ENCODE measurements at places on chromosomes 16 and 17.
A peak's percentile ranks its signal among the peaks of the same experiment; 100 is the strongest.

- DNase-seq: no peak
These were observed 2.3 kb downstream of the CCL11 start for GRCh38 chr17:34287875-34288274.

GRCh38 chr17:38587947-38588787, 17.6 kb downstream of the SRCIN1 start:
- no peak for DNase-seq

DNA sequence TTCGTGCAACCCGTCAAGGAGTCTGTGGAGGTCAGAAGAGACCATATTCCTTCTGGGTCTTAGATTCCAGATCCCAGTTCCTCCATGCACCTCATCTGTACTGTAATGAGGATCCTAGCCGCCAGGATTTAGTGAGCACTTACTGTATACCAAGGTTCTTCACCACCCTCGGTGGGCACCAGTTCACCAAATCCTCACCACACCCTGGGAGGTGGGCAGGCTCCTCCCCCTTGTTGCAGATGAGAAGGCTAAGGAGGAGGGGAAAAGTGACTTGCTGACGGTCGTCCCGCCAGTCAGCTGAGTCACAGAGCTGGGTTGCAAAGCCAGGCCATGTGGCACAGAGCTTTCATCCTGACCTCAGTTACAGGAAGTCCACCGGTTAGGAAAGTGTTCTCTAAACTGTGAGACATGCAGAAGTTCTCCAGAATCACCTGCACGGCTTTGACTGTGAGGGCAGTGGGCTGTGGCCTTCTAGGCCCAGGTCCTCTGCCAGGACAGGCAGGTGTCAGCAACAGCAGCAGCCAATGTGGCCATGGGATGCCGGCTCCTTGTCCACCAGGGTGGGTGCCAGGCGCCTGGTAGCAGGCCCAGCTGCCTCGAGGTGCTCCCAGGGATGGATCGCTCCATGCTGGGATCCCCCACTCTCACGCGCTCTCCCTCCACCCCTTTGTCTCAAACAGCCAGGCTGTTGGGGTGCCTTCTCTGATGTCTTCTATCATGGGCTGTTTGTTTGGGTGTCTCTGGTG, 240.3 kb upstream of the GSE1 start:
- DNase-seq: no peak

DNA sequence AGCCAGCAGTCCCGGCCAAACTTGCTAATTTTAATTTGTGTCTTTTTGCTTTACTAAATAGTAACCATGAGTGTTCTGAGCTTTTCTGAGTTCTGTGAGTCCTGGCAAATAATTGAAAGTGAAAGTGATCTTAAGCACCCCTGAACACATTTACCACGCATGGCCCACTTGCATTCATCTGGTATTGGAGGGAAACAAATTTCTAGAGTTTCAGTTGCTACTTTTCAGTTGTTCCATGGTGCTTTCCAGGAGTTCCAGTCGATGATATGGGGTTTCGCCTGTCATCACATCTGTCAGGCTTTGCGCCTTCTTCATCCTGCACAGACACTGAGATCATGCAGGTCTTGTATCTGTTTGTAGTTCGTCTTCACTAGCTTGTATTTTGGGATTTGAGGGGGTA, 44.1 kb downstream of the CRLF3 start:
- no peak for DNase-seq

DNA sequence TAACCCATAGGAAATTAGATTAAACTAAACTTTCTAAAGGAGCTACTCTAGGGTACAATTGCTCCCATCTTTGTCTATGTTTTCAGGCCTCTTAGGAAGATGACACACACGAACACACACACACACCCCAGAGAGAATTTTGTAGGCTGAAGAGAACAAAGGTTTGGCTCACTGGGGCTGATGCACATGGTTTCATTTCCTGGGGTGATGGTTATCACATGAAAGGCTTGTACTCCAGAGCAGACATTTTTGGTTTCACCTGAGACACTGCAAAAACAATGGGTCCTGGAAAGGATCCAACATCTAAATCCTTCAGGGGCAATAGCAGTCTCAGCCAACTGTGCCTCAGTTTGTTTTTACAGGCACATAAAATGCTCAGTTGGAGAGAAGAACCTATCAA, 62.8 kb downstream of the GRB7 start:
- peak; percentile 26 for DNase-seq

DNA sequence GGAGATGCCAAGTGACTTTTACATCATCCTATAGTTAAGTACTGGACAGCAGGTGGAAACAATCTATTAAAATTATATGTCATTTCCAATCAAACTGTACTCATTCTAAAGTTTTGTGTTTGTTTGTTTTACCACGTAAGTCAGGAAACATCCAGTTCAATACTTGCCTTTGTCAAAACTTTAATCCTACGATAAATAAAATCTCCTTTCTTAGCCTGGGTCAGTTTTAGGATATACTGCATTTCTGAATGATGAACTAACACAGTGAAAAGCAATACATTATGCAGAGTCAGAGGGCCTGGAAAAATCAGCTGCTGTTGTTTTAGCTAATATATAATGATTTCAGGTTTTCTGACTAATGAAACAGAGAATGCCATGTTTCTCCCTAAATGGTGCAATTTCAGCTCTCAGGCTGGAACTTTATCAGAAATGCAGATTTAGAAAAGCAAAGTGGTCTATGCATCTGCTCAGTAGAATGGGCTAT, 756.4 kb downstream of the CDH11 start:
- DNase-seq: no peak

DNA sequence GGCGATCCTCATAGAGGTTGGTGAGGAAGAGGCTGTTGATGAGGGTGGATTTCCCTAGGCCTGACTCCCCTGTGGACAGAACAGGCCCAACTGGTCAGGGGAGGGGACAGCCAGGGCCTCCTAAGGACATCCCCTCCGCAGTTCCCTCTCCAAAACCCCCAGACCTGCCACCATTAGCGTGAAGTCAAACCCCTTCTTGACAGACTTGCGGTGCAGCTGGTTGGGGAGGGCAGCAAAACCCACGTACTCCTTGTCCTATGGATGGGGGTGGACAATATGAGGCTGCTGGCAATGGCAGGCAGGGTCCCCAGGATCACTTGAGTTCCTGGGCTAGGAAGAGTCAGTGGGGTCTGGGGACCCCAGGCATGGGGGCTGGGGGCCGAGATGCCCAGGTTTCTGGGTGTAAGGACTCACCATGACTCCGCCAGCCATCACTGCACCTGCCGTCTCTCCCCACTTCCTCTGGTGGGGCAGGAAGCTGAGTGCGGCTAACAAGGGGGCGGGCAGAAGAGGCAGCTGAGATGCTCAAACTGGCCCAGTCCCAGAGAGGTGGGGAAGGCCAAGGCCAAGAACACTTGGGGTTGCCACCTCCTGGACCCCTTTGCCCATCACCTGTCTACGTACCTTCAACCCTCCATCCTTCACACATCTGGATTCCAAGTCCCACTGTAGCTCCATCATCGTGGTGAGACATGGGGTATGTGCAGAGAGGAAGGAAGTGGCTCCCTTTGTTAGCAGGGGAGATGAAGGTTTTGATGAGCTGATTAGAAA, at the start of gene SEPTIN1:
TSS of gene SEPTIN1 (minus strand) at position 451 of the 771 bp plus-strand sequence. CDS start at position 432, 19 bp downstream.
- DNase-seq: no peak

DNA sequence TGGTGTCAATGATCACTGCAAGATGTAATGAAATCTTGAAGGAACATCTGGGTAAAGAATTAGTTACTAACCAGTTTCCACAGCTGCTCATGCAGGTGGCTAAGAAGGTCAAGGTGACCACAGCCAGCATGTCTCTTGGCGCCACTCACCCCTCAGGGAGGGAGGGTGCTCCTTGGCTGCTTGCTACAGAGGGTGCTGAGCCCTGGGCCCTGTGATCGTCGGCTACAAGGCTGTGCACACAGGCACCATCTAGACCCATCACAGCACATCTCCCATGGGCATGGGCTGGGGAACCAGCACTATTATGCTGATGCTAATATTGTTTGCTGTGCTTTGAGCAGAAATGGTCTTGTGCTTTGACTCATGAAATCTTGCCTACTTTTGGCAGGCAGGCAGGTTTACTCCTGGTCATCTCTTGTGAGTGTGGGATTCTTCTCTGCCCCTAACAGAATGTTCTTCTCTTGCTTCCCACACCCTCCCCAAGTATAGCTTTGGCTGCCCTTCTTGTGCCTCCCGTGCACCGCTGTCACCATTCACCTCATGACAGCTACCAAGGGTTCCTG, 36.4 kb downstream of the TXNDC11 start:
- DNase-seq: no peak

DNA sequence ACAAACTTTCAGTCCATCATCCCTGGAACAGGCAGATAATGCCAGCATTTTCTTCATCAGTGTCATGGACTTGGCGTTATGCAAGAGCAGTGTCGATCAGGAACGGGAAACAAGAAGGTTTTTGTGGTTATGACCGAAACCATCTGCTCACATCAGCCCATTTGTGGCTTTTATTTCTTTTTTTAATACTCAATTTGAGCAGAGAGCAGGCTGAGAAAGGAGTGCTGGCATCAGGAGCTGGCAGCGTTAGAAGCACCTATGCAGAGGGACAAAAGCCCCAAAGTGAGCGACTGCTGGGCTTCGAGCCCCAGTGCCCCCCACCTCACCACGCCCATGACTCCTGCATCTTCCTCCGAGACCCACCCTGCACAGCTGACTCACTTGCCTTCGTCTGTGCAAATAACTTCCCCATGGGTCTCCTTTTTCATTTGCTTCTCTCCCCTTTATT, 16.2 kb upstream of the CD300E start:
- no peak for DNase-seq

DNA sequence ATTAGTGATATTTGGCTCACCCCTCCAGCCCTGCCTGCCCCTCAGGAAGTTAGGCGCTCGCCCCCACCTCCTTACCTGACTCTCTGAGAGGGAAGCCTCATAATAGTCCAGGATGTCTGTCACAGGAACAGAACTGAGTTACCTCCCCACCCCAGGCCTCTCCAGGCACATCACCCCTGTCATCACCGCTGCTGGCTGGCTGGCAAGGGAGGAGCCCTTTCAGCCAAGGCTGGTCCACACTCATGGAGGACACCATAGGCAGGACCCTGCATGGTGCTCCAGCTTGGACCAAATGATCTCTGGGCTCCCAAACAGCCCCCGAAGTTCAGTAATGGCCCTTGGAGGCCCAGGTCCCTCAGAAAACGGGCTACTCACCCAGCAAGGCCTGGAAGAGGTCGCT, 1.5 kb downstream of the DLG4 start:
- no peak for DNase-seq

DNA sequence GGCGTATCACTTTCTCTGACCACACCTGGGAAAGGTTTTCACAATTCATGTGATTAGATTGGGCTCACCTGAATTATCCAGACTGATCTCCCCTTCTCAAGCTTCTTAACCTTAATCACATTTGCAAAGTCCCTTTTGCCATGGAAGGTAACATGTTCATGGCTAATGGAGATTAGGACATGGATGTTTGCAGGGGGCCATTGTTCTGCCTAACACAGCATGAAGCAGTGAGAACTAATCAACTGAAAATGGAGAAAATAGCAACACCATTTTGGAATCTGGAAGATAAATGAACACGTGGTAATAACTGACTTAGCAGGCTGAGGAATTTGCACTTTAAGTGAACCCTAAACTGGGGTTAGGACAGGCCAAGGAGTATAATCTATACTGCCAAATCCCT, 25.0 kb upstream of the SBK1 start:
- DNase-seq: no peak

GRCh38 chr17:5023588-5024147, 11.6 kb downstream of the SLC52A1 start:
- DNase-seq: no peak

DNA sequence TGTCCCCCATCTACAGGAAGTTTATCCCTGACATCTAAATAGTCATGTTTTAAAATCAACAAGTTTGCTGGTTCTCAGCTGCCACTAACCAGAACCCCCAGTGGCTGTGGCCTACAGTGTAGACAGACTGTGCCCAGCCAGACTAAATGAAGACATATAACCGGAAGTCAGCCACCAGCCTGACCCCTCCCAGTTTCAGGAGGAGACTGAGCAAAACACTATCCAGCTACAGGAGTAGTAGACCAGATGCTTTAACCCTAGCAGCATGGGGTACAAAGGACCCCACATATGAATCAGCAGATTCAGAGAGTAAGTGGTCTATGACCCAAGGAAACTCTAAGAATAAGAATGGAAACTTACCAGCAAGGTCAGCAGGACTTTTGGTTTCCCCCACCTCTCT, 83.4 kb downstream of the HIC1 start:
- DNase-seq: no peak

GRCh38 chr17:68843522-68843921, 111.7 kb downstream of the ABCA8 start:
- no peak for DNase-seq

DNA sequence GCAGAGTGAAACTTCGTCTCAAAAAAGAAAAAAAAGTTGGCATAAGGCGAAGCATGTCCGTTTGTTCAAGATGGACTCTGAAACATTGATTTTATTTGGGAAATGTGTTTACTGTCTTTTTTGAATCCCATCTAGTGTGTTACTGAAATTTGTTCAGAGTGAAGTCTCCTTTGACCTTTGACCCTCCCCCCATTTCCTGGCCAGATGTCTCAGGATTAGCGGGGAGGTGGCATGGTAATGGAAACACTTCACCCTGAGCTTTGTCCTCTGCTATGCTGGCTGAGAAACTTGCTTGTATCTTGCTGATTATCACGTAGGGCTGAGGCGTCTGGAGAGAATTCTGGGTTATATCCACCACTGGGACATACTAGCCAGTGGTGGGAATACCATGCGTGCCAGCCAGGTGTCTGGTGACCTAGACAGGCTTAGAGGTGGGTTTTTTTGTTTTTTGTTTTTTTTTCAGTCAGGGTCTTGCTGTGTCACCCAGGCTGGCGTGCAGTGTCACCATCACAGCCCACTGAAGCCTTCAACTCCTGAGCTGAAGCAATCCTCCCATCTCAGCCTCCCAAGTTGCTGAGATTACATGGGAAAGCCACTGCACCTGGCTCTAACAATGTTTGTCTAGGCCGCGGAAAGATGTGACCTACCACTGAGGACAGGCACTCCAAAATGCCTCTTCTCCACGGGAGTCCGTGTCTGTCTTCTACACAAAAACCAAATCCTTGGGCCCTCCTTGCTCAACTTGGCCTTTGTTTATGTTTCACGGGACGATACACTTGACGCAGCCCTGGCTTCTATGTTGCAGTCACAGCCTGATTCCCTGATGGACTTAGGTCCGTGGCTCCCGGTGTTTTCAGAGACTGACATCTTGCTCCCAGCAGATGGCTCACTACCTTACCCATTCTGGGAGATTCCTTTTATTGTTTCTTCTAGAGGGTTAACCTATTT, 6.6 kb upstream of the GALK1 start:
- DNase-seq: no peak

Measured in stimulated activated CD4-positive, alpha-beta T cell treated with anti-CD3 and anti-CD28 coated beads, Interleukin-1b, Interleukin-23, amount 100 ng/mL, for 1 hour (primary cell).